ENCODE measurements at places on chromosomes 1 and 21.

GRCh38 chr1:228152918-228153258, 3.2 kb downstream of the GJC2 start:
- no peak for DNase-seq

DNA sequence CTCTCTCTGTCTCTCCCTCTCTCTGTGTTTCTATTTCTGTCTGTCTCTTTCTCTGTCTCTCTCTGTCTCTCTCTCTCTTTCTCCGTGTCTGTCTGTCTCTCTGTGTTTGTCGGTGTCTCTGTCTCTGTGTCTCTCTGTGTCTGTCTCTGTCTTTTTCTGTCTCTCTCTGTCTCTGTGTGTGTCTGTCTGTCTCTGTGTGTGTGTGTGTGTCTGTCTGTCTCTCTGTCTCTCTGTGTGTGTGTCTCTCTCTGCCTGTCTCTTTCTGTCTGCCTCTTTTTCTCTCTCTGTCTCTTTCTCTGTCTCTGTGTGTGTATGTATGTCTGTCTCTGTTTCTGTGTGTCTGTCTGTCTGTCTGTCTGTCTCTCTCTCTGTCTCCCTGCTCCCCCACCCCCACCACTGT, 31.7 kb upstream of the ZC3H12A start:
- DNase-seq, result no peak

GRCh38 chr21:42142141-42142540, 71.0 kb downstream of the UMODL1 start:
- DNase-seq, result no peak

DNA sequence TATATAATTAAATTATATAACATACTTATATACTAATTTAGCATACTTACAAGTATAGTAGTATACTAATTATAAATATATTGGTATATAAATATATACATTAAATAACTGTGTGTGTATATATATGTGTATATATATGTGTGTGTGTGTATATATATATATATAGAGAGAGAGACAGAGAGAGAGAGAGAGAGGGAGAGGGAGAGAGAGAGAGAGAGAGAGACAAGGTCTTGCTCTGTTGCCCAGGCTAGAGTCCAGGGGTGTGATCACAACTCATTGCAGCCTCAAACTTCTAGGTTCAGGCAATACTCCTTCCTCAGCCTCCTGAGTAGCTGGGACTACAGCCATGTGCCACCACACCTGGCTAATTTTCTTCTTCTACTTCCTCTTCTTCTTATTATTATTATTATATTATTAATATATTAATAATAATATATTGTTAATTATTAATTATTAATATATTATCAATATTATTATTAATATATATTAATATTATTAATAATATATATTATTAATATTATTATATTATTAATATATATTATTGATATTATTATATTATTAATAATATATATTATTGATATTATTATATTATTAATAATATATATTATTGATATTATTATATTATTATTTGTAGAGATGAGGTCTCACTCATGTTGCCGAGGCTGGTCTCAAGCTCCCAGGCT, 185.5 kb downstream of the CRB1 start:
- no peak for DNase-seq

GRCh38 chr1:13782634-13783360, 82.8 kb downstream of the PRDM2 start:
- no peak for DNase-seq

DNA sequence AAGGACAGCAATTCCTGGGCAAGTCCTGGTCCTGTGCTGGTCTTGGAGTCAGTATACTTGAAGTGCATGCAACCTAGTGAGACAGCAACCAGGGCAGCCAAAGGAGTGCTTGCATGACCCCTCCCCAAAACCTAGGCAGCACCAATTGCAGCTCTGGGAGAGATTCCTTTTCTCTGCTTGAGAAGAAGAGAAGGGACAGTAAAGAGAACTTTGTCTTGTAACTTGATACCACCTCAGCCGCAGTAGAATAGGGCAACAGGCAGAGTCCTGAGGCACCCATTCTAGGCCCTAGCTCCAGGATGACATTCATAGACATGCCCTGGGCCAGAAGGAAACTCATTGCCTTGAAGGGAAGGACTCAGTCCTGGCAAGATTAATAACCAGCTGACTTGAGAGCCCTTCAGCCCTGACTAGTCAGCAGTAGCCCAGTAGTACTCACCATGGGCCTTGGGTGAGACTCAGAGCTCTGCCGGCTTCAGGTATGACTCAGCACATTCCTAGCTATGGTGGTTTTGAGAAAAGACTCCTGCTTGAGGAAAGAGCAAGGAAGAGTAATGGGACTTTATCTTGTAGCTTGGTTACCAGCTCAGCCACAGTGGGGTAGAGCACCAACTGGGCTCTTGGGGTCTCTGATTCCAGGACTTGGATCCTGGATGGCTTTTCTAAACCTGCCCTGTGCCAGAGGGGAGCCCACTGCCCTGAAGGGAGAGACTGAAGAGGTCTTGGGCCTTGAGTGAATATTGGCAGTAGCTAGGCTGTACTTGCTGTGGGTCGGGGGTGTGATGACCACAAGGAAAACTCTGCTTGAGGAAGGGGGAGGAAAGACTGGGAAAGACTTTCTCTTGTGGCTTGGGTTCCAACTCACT, 51.7 kb upstream of the ACADM start:
- DNase-seq, result no peak
